ENCODE measurements at places on chromosomes 5 and 9.

- no peak for DNase-seq
These were observed 14.7 kb upstream of the ENC1 start for GRCh38 chr5:74655206-74655605.

DNA sequence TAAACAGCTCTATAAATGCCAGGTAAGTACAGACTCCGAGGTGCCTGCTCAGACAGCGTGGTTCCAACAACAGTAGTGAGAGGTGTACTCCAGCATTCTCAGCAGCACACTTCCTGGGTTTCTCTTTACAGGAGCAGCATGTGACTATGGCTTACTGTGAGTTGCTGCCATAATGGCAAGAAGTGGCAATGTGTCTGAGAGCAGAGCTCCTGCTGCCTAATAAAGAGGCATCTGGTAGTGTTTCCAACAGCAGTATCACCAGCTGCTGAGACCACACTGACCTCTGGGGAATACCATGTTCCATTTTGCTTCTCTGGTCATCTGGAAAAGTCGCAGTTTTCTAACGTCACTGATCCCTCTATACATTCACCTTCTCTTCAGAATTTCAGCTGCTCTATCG, 398.2 kb downstream of the SLCO4C1 start:
- peak; percentile 88 for DNase-seq

GRCh38 chr5:72434781-72435437, 72.3 kb downstream of the ZNF366 start:
- DNase-seq, result no peak

DNA sequence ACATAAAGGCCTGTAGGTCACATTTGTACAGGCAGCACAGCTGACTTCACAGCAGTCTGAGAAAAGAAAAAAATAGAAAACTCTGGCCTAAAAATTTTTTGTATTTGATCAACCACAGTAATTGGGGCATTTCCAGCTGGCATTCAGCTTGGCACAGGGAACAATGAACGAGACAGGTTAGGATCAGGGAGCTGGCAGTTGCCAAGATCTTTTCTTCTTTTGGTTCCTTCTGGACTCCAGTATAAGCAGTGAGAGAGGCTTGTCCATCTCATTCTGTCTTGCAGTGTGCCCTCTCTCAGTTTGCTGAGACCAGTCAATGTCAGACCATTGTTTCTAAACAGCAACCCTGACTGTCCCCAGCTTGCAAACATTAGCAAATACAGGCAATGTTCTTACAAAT, 601.1 kb downstream of the TLR4 start:
- no peak for DNase-seq

DNA sequence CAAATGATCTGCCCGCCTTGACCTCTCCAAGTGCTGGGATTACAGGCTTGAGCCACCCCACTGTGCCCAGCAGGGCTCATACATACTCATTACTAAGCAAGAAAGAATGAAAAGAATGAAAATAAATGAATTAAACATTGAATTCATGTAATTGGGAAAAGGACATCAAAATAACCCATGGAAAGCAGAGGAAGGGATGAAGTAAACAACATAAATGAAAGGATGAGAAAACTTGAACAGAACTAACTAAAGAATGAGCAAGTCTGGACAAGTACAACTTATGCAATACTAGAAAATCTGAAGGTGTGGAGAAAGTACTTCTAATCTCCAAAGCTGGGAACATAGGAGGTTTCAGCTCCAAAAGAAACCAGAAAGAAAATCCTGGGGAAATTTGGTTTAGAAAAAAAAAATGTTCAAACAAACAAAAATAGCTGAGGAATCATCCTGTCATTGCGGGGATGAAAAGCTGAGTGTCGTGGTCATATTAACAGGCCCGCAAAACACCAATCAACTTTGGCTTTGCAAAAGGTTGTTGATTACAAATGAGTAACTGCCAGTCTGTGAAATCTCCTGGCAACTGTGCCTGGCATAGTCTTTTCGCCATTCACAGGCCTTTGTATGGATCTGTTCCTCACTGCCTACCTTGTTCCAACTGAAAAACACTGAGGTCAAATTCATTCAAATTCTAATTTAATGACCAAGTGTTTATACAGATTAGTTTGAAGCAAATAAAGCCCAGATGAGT, 2.3 kb upstream of the AK3 start:
- no peak for DNase-seq

GRCh38 chr9:125620216-125620615, 86.8 kb downstream of the MAPKAP1 start:
- DNase-seq, result no peak

DNA sequence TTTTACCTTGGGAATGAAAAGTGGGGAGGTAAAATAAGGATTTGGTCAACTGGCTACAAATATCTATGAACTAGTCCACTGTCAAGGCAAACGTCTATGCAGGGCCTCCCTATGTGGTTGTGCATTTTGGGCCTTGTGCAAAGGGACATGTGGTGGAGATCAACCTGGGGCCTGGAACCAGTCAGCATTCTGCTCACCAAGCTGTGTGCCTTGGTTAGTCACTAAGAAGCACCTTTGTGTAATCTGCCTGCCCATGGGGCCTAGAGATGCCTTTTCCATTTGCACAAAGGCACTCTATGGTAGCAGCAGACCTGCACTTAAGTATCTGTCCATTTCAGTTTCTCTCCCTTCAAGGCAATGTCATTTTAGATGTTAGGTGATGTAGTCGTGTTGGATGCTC, 184.0 kb downstream of the GNAQ start:
- no peak for DNase-seq

GRCh38 chr5:173020154-173020581, 36.0 kb upstream of the CREBRF start:
- no peak for DNase-seq

GRCh38 chr9:91836515-91836914, 113.5 kb downstream of the ROR2 start:
- no peak for DNase-seq

GRCh38 chr5:133496631-133497030, 115.7 kb downstream of the FSTL4 start:
- no peak for DNase-seq

- DNase-seq, result no peak
These were observed 683 bp downstream of the CLPTM1L start for GRCh38 chr5:1343931-1344901.

- DNase-seq, result no peak
These were observed 475.7 kb downstream of the ENC1 start for GRCh38 chr5:74164725-74165235.

GRCh38 chr5:87551911-87552310, 139.2 kb upstream of the CCNH start:
- no peak for DNase-seq

- DNase-seq, result peak; percentile 32
These were observed 516 bp downstream of the MAST4 start for GRCh38 chr5:66596636-66597182.

DNA sequence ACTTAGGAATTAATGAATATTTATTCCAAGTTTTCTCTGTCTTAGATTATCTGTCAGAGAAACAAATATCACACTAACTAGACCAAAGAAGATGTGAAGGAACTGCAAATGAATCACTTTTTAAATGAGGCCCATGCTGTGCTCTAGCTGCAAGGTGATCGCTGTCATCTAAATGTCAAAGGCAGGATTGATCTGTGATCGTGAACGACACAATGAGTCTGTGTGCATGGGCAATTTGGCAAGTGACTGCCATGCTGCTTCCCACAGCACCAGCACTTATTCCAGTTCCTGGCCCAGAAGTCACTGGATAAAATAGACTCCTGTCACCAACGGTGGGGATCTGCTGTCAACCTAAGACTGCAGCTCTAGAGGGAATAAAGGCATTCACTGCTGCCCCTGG, 141.2 kb downstream of the TRIM36 start:
- no peak for DNase-seq

GRCh38 chr9:124268248-124268647, 10.5 kb downstream of the NEK6 start:
- DNase-seq, result no peak

DNA sequence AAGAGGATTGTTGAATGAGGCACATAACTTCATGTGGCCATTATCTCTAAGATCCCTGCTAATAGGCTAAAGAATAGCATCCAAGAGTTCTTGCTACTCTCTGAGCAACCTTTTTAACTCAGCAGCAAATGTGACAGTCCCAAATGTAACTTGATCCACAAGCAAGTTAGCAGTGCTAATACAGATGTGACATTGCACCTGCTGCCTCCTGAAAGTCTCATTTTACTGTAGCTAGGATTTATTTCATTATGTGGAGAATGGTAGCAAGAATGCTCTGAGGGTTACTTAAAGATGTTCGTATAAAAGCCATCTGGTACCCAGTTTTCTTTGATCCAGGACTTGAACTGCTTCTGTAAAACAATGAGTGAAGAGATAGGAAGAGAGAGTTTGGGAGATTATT, 45.8 kb downstream of the CDH10 start:
- DNase-seq, result peak; percentile 74

GRCh38 chr9:69798744-69799143, 21.9 kb upstream of the CFAP95 start:
- no peak for DNase-seq

- no peak for DNase-seq
These were observed 225.7 kb downstream of the FSTL4 start for GRCh38 chr5:133386662-133387061.

DNA sequence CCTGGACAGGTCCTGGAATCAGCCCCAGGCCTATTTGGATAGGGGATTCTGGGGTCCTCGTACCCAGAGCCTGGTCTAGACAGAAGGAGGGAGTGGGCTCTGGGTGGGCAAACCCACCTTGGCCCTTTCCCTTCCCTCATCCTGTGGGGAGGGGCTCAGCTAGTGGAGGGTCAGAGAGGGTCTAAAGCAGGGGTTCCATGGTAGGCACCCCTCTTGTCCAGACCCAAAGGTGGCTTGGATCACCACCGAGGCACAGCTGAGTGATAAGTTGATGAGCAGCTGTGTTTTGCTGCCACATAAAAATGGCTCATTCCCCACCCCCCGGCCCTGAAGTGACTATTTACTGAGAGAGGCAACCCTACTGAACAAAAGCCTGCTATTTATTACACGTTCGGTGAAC, 53.8 kb upstream of the KCNMB1 start:
- no peak for DNase-seq

DNA sequence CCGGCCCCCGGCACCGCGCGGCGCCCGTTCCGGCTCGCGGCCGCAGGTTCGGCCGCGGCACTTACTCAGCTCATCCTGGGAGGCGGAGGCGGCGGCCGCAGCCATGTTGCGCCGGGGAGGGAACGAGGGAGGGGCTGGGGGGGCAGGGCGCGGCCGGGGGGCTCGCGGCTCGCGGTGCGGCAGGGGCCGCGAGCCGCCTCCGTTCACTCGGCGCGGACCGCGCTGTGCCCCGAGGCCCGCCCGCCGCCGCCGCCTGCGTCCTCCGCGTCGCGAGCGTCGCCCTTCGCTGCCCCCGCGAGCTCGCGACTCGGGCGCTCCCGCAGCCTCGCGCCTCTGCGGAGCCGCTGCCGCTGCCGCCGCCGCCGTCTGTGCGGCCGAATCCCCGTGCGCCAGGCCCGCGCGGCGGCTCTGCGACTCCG, 735 bp downstream of the ECPAS start:
- no peak for DNase-seq

GRCh38 chr5:151622367-151623088, 31.4 kb upstream of the FAT2 start:
- DNase-seq, result no peak

DNA sequence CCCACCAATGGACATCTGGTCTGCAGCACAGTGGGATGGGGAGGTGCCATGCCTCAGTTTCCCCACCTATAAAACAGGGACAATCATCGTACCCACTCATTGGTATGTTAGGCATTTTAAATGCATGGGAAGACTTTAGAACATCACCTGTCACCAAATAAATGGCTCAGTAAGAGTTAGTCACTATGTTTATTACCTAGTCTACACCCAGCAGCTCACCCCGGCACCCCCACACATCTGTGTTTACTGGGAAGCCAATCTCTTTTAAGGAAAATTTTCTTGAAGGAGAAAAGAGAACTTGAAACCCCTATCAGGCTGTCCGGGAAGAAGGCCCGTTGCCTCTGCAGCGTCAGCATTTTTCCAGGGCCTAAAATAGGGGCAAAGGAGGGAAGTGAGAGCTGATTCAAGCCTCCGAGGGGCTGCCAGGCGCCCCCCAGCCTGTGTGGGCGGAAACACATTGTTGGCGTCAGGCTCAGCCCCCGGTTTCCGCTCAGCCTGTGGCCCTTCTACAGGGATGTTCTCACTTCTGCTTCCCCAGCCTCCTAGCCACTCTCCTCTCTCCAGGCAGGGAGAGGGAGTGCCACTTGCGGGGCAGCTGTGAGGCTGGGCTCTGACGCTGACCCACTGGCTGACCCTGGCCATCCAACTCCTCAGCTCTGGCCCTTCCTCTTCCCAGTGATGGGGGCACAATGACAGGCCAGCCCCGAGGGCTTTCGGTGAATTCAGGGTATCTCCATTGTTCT, 4.6 kb downstream of the CSF1R start:
- DNase-seq, result no peak

- no peak for DNase-seq
These were observed 11.7 kb downstream of the BICD2 start for GRCh38 chr9:92752812-92753404.

DNA sequence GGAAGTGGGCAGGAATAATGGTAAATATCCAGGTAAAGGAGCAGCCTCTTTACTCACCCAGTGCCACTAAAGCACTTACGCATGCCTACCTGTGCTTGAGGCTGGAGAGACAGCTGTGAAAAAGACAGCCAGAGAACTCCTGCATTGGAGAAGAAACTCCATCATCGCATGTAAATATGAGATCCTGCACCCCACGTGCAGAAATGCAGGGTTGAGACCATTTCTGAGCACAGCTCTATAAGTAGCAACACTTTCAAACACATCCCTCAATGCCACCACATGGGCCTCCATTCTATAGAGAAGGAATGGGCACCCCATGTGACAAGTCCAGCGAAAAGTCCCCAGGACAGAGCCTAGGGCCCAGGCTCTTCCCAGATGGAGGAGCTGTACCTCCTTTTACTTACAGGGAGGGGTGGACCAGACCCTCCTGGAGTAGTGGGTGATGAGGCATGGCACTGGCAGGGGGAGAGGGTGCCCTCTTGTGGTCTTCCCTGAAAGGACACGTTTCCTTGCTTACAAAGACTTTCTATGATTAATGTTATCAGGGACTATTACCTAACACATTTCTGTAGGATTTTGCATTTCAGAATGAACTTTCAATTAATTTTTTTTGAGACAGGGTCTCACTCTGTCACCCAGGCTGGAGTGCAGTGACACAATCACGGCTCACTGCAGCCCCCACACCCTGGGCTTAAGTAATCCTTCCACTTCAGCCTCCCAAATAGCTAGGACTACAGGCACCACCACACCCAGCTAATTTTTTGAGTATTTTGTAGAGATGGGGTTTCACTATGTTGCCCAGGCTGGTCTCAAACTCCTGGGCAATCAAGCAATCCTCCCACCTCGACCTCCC, 55.3 kb upstream of the IL17B start:
- DNase-seq, result peak; percentile 82

DNA sequence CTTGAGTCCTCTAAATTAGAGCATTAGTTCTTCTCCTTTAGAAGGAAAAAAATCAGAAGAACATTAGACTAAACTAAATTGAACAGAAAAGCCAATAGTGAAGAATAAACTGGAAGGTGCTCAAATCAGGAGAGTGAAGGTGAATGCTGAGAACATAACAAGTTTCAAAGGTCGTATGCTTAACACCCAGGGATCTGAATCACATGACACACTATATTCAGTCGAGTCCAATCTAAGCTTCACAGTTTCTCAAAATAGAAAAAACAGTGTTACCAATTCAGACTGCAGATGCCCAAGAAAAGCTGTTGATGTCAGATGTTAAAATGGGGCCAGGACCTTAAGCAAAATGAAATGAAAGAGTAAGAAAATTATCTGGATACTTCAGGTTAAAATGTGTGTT, 614.5 kb downstream of the EFNA5 start:
- DNase-seq, result no peak
